ENCODE measurements at places on chromosomes 5 and 9.

DNA sequence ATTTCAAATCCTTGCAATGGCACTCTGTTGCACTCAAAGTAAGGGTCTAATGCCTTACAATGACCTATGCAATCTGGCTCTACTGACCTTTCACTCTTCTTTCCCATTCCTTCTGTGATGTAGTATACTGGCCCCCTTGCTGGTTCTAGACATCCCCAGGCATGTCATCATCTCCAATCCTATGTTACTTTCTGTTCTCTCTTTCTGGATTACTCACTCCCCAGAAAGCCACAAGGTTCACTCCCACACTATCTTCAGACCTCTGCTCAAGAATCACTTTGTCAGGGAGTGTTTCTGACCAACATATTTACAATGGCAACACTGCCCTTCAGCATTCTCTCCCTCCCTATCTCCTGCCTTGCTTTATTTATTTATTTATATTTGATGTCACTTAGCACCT is 802.2 kb upstream of the WWC1 start:
- no peak for DNase-seq

- no peak for DNase-seq
Measured at GRCh38 chr5:1793966-1794900, 5.4 kb downstream of the MRPL36 start.

- no peak for DNase-seq
Measured at GRCh38 chr5:83507431-83507830, 35.9 kb downstream of the VCAN start.

GRCh38 chr5:122741681-122742080 is 33.2 kb upstream of the SNX2 start:
- DNase-seq = no peak

GRCh38 chr5:38595132-38595745 is 38.8 kb upstream of the LIFR start:
- DNase-seq = no peak

GRCh38 chr5:58927938-58928337 is 345.1 kb downstream of the RAB3C start:
- no peak for DNase-seq

DNA sequence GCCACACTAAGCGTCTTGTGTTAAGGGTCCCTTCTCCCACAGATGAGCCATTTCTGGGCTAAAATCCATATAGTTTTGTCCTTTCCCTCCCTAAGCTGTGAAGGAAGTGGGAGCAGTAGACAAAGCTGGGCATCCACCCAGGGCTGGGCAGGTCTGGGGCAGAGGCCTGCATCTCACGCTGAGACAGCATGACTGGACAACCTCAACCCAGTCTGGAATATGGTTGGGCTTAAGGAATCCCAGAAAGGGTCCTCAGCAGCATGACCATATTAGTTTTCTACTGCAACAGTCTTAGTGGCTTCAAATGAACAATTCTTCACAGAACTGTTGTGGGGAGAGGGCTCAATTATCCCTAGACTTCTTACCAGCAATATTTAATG is 173.8 kb downstream of the AUH start:
- DNase-seq = no peak

GRCh38 chr9:18366184-18366583 is 107.8 kb upstream of the ADAMTSL1 start:
- DNase-seq = no peak

DNA sequence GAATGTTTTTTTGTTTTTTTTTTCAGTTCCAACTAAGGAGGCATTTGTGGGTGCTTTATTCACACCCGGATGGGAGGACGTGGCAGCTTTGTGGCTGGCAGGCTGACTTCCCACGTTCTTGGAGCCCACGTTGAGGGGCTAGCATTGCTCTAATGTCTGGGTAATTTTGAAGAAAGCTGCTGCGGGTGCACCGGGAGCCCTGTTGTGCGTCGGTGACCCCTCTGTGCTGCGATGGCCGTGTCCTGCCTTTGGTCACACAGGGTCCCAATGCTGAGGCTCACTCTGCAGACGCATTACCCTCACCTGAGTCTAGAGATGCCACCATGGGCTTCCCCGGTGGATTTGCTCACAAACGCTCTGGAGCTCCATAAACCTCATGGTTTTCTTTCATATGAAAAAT is 34.2 kb downstream of the NDUFS6 start:
- no peak for DNase-seq

DNA sequence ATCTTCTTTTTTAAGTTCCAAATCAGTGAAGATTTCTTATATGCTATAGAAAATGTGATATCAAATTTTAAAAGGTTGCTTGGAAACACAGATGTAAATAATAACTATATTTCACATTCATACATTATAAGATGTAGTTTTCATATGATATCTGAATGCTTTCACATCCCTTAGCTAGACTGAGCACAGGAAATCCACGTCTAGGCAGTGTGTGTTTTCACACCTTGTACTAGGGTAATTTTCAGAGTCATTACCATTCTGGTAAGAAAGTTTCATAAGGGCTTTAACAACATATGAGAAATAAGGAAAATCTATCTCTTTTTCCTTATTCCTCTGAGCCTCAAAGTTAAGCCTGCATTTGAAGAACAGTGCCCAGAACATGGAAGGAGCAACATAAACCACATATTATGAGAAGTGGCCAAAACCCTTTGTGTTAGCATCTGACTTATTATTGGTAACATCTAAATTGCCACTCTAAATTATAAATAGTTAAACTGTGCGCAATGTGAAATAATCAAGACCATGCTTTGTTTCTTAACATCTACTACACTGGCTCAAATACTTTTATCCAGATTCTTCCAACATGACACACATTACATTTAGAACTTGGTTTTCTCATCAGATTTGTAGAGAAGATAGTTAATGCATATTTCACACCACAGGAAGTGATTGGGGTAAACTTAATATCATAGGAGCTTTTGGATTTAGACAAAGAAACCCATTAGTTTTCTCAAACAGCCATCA is 113.3 kb downstream of the PPP2R2B start:
- no peak for DNase-seq

DNA sequence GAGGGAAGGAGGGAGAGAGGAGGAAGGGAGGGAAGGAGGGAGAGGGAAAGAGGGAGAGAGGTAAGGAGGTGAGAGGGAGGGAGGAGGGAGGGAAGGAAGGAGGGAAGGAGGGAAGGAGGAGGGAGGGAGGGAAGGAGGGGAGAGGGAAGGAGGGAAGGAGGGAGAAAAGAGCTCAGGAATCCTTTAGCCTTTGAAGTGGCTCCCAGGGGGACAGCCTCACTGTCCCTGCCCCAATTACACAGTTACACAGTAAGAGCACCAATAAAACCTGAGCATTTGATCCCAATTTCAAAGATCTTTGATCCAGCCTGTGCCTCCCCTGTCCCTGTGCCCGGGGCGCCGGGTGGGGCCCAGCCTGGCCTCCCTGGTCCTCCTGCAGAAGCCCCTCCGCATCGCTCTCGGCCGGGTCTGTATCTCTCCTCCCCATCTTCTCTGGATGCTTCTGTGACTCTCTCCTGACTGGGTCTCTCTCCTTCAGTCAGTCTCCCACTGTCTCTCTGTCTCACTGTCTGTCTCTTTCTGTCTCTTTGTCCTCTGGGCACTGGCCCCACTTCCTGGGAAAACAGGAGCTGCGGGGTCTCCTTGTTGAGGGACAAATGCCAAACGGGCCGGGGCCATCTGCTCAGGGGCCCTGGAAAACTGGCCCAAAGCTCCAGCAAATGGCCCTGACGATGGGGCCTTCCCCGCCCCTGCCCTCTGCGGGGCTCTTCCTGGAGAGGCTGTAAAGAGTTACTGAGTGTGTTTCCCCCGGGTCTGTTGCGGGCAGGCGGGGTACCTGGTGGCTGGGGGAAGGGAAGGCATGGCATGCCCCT is 54.2 kb upstream of the EGFL7 start:
- DNase-seq = no peak

DNA sequence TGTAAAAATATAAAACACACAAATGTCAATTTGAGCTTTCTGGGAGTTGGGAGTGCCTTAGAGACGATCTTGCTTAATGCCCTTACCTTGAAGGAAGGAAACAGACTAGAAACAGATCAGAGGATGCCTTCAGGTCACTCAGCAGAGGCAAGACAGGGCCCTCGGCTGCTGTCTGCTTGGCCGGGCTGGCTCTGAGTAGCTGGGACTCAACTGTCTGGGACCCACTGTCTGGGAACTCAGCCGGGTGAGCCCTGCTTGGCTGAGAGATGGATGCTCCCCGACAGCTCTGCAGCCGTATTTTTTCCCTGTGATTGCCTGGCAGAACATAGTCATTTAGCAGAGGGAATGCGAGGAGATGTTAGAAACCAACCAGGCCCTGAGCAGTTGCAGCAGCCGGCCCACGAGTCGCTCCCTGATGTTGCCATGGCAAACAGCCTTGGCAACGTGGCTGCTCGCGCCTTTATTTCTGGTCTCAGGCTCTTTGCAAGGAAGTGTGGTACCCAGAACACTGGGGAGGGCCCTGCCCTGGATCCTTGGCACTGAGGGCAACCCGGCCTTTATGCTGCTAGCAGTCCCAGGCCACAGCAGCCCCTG is 10.9 kb downstream of the PPARGC1B start:
- DNase-seq = no peak

- DNase-seq = no peak
Measured at GRCh38 chr9:120944434-120944843, 17.8 kb upstream of the TRAF1 start.

DNA sequence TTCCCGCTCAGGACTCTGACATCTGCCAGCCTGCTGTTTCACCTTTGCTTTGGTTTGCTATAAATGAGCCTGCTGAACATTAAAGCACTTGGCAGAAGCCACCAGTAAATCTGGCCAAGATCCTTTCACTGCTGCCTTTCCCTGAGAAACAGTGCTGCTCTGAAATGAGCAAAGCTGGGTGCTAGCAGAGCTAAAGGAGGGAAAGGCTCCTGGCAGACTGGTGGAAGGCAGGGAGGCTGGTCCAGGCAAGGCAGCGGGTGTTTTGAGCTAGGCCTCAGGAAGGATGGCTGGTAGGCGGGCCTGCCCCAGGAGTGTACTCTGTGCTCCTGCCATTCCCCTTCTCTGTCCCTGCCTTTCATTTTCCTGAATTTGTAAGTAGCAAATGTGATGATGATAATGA is 52.5 kb upstream of the PTGS1 start:
- no peak for DNase-seq

GRCh38 chr5:52743529-52743928 is 44.2 kb upstream of the ITGA1 start:
- DNase-seq = no peak

GRCh38 chr5:127834094-127834531 is 130.9 kb downstream of the CCDC192 start:
- no peak for DNase-seq

- no peak for DNase-seq
Measured at GRCh38 chr5:4361753-4362152, 766.1 kb downstream of the IRX1 start.

- no peak for DNase-seq
Measured at GRCh38 chr9:78091731-78092130, 60.1 kb upstream of the GNAQ start.

GRCh38 chr5:19018822-19019221 is 969.2 kb downstream of the CDH18 start:
- no peak for DNase-seq

DNA sequence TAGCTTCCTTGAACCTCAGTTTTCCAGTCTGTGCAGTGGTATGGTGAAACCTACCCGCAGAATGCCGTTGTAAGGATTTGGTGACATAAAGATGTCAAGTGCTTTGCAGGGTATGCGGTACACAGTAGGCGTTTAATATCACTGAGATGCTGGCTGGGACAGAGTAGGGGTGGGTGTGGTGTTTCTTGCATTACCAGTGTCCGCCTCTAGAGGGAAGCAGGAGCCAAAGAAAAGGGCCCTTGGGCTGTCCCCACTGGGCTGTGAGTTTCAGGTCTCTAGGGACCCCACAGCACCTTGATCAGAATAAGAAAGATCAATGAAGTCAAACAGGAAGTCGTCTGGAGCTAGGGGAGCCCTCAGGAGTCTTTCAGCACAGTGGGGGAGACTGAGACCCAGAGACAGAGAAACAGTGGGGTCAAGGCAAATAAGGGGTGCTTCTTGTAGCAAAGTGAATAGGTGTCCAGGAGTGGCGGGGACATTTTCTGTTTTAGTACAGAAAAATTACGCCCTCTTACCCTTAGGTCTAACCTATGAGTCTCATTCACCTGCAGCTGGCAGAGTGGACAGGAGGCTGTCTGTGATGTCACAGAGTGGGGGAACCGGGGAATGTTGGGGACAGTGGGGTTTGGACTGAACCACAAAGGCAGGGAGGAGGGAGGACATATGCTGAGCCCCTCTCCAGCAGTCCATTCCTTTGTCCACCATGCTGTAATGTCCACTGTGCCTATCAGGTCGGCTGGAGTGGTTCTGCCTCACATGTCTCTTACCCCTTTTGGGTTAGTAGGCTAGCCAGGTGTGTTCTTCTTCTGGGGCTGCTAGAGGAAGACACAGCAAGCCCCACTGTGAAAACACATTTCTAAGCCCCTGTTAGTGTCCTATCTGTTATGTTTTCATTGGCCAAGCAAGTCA is 4.7 kb upstream of the TEX53 start:
- DNase-seq = peak; percentile 17

GRCh38 chr9:95096807-95097206 is 220.7 kb downstream of the FANCC start:
- no peak for DNase-seq

- no peak for DNase-seq
Measured at GRCh38 chr9:114078021-114078780, at the start of gene AMBP. Gene AMBP (minus strand): TSS chr9:114078300. CDS start chr9:114078209, 91 bp downstream.

DNA sequence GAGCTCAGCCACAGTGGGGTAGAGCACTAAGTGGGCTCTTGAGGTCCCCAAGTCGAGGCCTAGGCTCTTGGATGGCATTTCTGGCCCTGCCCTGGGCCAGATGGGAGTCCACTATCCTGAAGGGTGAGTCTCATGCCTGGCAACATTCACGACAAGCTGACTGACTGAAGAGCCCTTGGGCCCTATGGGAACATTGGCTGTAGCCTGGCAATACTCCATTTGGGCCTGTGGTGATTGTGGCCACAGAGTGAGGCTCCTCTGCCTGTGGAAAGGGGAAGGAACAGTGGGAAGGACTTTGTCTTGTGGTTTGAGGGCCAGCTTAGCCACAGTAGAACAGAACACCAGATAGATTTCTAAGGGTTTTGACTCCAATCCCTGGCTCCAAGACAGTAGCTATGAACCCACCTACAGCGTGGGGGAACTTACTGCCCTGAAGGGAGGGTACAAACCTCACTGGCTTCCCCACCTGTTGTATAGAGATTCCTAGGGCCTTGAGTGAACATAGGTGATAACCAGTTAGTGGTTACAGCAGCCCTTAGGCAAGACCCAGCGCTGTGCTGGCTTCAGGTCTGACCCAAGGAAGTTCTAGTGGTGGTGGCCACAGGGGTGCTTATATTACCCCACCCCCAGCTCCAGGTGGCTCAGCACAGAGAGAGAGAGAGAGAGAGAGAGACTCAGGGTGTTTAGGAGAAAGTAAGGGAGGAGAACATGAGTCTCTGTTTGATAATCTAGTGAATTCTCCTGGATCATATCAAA is 72.4 kb downstream of the KIAA0825 start:
- DNase-seq = no peak

GRCh38 chr5:165502893-165503691 is 1997.7 kb downstream of the MAT2B start:
- DNase-seq = no peak

Data from NCI-H2081 (cell line).